ENCODE measurements at places on chromosomes 12 and 14. TPM values are rescaled to one million over a fixed set of nuclear protein-coding genes. Genes with fewer than 3 reads are reported as not detected.

The NOVA1 gene
- total RNA-seq = 6.2 TPM

The ERP27 gene
- total RNA-seq = not detected

The SAMD15 gene
- total RNA-seq = 2.6 TPM

The ASCL1 gene
- not detected for total RNA-seq

The KRT79 gene
- not detected for total RNA-seq

The OR4K17 gene
- not detected for total RNA-seq

The KLRG1 gene
- total RNA-seq = 2.0 TPM

The ADCK1 gene
- total RNA-seq = 6.6 TPM

The TEX52 gene
- total RNA-seq = not detected

The MYF5 gene
- not detected for total RNA-seq

The SOAT2 gene
- 0.24 TPM for total RNA-seq

The KLRC4 gene
- not detected for total RNA-seq

The NKX2-8 gene
- total RNA-seq = 3.8 TPM

The PRH2 gene
- not detected for total RNA-seq

The GPR84 gene
- 0.09 TPM for total RNA-seq

The RGS6 gene
- total RNA-seq = not detected

The SERPINA5 gene
- 0.29 TPM for total RNA-seq

The POTEG gene
- not detected for total RNA-seq

The TAS2R20 gene
- not detected for total RNA-seq

The KLRB1 gene
- not detected for total RNA-seq

The PPP1R1A gene
- 0.21 TPM for total RNA-seq

The ACSS3 gene
- not detected for total RNA-seq

The SLC25A47 gene
- not detected for total RNA-seq

The GRIP1 gene
- 0.71 TPM for total RNA-seq

The KLRK1 gene
- not detected for total RNA-seq

The DDX51 gene
- total RNA-seq = 32.3 TPM

The SLC38A4 gene
- total RNA-seq = not detected

The ACVR1B gene
- total RNA-seq = 16.0 TPM

The FBXW8 gene
- 4.5 TPM for total RNA-seq

The CD163L1 gene
- total RNA-seq = 0.52 TPM

The NEK9 gene
- 34.3 TPM for total RNA-seq

The PLEKHG3 gene
- total RNA-seq = 52.3 TPM

The PPP2R3C gene
- total RNA-seq = 28.4 TPM

The CIROP gene
- not detected for total RNA-seq

The HOTAIR gene
- total RNA-seq = 0.24 TPM

The PITPNM2 gene
- 20.0 TPM for total RNA-seq

The NGB gene
- total RNA-seq = not detected

The GPATCH2L gene
- 21.9 TPM for total RNA-seq

Measured in A549 treated with CpdA at 1 μM for 4 hours (cell line).